ENCODE measurements at places on chromosomes 2 and 18.

GRCh38 chr2:121697108-121697631, 39.5 kb downstream of the NIFK start:
- no peak for DNase-seq

- no peak for DNase-seq
Measured at GRCh38 chr2:23465936-23466335, 81.0 kb downstream of the KLHL29 start.

DNA sequence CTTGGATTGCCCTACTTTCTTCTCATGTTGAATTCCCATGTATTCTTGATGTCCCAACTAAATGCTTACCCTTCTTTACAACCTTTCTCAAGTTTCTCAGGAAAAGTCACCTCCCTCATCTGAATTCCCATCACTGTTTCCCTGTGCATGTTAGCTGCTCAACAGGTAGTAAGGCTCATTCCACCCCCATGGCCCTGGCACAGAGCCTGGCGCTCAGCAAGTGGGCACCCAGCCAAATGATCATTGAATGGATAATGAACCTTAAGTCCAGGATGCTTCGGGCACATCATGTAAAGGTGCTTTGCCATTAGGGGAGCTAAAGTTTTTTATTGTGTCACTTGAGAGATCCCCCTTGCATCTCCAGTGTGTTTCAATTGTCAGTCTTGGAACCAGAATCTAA, 124.0 kb downstream of the PKP4 start:
- DNase-seq, result no peak

- DNase-seq, result no peak
Measured at GRCh38 chr2:26900831-26901321, 52.9 kb downstream of the DPYSL5 start.

- no peak for DNase-seq
Measured at GRCh38 chr2:184767059-184767458, 168.7 kb downstream of the ZNF804A start.

DNA sequence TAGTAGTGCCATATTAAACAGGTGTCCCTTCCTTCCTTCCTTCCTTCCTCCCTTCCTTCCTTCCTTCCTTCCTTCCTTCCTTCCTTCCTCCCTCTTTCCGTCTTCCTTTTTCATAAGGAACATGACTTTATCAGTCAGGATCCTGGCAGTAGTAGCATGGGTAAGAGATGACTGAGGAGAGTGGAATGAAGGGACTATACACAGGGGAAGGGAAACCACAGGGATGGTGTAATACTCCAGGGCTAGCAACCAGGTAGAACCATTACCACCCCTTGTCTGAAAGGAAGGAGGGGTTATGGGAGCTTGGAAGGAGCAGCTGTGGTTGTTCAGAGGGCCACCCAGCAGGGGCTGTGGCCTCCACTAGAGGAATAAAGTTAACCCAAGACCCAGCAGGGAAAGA, 23.2 kb upstream of the KDM3A start:
- DNase-seq, result no peak

DNA sequence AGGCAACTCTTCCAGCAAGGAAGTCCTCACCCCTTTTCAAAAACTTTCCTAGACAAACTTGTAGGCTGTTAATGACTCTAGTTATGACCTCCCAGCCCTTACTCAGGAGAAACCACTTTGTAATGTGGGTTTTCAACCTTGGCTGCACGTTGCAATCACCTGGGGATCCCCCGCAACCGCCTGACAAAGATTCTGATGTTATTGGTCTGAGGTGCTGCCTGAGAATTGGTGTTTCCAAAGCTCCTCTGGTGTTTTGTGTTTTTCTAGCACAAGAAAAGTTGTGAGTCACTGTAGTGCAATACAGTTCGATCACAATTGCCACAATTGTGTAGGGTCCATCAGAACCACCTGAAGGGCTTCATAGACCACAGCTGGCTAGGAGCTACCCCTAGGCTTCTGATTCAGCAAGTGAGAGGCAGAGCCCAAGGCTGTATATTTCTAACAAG, 121.6 kb downstream of the SP100 start:
- DNase-seq, result no peak

- no peak for DNase-seq
Measured at GRCh38 chr2:191166111-191166755, 15.4 kb upstream of the STAT4 start.

- DNase-seq, result no peak
Measured at GRCh38 chr2:105442056-105442455, 43.2 kb upstream of the FHL2 start.

GRCh38 chr2:179049203-179049545, 763 bp downstream of the CCDC141 start:
- no peak for DNase-seq
